ENCODE measurements at places on chromosomes 7 and 10.

DNA sequence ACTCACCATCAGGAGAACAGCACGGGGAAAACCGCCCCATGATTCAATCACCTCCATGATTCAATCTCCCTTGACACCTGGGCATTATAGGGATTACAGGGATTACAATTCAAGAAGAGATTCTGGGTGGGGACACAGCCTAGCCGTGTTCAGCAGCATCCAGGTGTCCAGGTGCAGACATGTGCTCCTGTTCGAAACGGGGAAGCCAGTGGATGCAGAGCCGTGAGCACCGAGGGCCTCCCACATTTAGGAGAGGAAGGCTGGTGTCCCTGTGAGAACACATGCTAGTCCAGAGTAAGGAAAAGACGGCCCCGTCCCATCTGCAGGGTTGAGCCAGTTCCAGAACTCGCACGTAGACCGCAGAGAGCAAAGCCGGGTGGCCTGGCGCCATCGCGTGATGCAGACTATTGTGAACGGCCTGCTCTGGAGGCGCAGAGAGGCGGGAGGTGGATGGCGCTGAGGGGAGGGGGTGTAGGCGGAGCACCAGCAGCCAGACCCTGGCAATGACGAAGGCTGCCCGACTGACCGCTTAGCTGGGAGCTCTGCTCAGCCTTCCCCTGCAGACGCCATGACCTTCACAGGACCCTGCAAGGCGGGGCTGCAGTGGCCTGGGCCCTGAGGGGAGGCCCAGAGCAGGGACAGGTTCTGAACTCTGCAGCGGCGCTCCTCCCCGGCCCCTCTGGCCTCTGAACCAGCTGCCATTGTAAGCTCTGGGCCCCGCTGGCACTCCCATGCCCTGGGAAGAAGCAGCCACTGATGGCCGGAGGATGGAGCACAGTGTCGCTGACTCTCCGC is 141.6 kb upstream of the TCERG1L start:
- no peak for DNase-seq

DNA sequence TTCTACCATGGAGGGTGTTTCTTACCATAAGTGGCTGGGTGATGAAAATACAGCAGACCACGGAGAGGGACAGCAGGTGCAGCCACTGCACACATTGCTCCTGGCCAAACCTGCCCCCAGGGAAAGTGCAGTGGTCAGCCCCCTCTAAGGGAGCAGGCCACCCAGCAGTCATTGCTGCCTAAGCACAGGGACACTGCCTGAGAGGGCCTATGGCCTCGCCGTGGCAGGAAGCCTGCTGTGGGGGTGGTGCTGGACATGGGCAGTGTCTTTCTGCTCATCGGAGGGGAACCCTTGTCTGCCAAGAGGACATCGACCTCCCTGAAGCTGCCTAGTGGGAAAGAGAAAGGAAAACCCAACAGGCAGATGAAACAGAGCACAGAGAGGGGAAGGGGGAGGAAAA is 118.3 kb downstream of the PKD1L1 start:
- no peak for DNase-seq

GRCh38 chr7:85820702-85821443 is 634.0 kb upstream of the SEMA3D start:
- DNase-seq: no peak

GRCh38 chr10:21372651-21373410 is 152.7 kb downstream of the SKIDA1 start:
- DNase-seq: no peak

GRCh38 chr7:68929781-68930261 is 668.5 kb upstream of the AUTS2 start:
- no peak for DNase-seq

DNA sequence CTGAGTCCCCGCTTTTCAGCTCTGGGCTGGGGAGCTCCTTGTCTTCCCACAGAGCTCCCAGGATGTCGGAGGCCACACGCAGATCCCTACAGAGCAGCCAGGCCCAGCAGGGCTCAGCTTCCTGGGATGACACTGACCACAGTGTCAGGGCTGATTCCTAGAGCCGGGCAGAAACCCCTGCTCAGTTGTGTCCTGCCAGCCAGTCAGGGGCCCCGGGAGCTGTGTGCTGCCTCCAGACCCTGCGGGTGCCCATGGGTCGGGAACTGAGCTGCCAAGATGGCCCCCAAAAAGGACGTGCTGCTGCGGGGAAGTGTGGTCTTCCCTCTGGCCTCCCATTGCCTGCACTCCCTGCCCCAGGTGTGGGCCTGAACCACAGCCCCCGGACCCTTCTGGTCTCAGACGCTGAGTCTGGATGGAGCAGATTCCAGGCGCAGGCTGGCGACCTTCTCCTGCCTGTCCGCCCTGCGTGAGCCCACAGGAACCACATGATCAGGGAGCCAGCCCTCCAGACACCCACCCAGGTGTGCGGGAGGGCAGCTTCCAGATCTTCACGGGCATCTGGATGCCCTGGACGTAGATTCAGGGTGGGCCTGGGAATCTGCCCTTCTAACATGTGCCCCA is 217.4 kb downstream of the MAD1L1 start:
- DNase-seq: no peak

- DNase-seq: no peak
Measured at GRCh38 chr7:47944536-47945260, 3.6 kb downstream of the PKD1L1 start.

DNA sequence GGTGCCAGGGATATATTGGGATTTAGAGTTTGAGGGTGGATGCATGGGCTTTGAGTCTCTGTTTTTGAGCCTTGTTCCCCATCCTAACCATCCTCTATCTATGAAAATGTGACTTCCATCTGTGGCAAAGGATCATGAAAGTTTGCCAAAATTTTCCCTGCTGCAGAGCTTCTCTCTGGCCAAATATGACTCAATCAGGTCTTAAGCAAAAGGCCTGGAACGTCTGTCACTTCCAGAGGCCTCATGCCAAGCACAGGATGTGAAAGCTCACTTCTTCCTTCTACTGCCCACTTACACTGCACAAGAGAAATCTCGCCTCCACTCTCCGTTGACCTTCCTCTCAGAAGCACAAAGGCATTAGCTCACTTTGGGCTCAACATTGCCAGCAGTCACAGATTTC is 696.9 kb upstream of the NRP1 start:
- no peak for DNase-seq

DNA sequence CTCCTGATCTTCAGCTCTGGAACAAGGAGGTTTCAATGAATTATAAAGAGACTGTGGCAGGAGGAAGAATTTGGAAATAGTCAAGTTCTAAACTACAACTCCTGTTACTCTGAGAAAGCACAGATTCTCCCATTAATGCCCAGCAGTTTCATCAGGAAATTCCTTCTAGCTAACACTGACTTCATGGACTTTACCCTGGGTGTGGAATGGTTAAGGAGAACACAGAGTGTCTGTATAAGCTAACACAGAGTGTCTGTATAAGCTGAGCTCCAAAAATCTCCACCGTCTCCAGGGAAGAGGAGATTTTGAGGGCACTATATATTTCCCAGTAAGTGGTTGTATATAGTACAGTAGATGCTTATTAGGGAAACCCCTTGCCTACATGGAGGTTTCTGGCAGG is 675.5 kb downstream of the XPNPEP1 start:
- no peak for DNase-seq

- DNase-seq: no peak
Measured at GRCh38 chr7:81684514-81685269, 85.2 kb downstream of the HGF start.

GRCh38 chr10:75432763-75433162 is 1.3 kb downstream of the LRMDA start:
- DNase-seq: no peak

DNA sequence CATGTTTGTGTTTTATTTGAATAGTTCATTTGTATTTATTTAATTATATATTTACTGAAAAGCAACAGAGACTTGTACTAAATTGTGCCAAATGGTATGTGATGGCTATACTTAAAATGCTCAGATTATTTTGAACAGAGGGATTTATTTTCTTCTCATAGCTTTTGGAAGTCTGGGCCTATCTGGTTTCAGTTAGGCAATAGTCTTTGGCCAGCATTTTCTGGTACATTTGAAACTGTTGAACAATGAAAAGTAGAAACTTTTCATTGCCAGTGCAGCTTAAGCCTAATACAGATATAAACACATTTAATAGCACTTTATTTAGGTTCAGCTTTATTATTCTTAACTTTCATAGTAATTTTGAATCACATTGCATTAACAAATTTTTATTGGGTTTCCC is 188.0 kb downstream of the TAX1BP1 start:
- DNase-seq: no peak

DNA sequence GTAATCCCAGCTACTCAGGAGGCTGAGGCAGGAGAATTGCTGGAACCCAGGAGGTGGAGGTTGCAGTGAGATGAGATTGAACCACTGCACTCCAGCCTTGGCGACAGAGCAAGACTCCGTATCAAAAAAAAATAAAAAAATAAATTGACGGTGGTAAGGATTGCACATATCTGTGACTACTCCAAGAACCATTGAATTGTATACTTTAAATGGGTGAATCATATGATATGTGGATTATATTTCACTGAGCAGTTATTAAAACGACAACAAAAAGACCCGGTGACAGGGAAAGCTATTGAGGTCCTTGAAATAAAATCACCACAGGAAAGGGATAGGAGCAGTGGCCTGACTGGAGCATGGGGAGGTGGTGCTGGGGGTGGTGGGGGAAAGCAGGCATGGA is 31.2 kb upstream of the COMTD1 start:
- DNase-seq: no peak

GRCh38 chr10:101467286-101467770 is 113.4 kb downstream of the BTRC start:
- no peak for DNase-seq

DNA sequence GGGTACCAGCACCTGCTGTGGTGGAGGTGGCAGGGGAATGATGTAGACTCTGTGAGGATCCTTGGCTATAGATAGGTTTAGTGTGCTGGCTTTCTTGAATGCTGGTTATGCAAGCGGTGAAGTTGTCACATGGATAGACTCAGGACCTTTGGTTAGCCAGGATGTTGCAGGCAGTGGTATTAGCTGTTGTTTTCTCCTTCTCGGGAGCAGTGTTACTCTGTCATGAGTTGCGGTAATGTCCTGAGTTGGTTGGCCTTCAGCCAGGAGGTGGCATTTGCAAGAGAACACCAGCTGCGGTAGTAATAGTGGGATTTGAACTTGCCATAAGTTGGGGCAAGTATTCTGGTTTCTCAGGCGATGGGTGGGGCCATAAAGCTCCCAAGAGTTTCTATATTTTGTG is 10.8 kb downstream of the AGK start:
- DNase-seq: no peak

Measured in activated T-cell treated with anti-CD3 and anti-CD28 coated beads for 1 hour (primary cell).